ENCODE measurements at places on chromosomes 3 and 15.

DNA sequence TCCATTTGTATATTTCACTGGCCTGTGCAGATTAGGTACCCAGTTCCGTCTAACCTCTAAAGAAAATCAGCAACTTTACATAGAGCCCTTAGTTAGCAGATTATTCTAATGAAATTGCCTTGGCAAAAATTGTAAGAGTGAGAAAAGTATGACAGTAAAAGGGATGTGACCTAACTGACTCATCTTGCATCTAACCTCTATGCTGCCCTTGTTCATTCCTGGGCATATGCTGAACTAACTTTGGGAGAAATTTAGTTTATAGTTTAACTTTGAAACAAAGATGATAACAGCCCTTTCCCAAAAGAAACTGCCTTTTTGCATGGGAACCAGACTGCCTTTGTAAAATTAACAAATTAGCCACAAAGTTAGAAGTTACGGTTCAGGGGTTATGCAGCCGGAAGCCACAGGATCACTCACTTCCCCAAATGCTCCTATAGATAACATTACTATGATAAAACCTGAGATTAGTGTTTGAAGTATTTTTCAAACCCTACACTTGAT is 839.8 kb upstream of the ALCAM start:
- no peak for DNase-seq

GRCh38 chr3:128294999-128295468 is 141.8 kb downstream of the EEFSEC start:
- no peak for DNase-seq

DNA sequence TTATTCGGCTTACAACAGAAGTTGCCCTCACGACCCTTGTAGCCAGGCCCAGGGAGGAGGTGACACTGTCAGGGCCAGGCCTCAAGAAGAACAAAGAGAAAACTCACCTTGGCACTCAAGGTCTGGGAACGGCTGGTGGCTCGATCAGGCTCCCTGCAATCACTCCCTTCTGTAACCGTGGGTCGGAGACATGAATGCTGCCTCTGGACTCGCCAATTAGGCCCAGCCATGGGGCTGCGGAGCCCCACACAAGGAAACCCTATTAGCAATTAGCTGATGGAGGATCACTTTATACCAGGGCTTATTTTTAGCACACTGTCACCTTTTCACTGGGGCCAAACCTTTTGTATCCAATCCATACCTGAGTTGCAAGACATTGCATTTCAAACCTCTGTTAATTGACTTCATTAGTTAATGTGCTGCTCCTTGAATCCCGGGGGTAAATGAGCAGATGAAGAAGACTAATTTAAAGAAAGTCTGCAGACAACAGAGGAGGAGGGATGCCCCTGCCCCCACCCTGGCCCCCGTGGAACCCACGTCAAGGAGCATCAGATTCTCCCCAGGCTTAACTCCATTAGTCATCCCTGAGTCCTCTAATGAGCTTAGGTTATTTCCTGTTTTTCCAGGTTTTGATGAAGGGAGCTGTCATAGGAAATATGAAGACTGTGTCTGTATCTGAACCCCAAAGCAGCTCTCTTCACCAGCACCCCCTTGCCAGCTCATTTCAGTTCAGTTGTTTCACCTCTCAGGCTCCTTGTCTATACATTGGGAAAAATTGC is 255.3 kb downstream of the RORA start:
- DNase-seq, result no peak

GRCh38 chr3:15822281-15822680 is 24.5 kb upstream of the ANKRD28 start:
- no peak for DNase-seq

GRCh38 chr15:52626671-52627369 is 52.4 kb downstream of the ATOSA start:
- DNase-seq, result no peak

DNA sequence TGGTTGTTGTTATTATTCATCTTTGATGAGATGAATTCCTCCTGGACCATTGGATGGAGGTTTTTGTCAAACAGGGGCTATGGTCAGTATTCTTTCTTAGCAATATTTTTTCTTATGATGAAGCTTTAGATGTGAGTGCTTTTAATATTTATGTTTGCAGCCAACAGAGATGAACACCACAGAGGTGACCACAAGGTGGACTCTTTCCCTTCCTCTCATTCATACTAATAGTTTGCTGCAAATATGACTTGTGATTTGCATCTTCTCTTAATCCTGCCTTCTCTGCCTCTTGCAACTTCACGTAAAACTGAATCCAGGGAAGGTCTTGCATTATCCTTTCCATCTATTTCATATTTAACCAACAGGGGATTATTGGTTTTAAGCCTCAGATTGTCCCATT is 473.1 kb upstream of the UBE2E2 start:
- DNase-seq, result no peak

- no peak for DNase-seq
These were observed 843 bp upstream of the CD47 start for GRCh38 chr3:108091498-108092250.

DNA sequence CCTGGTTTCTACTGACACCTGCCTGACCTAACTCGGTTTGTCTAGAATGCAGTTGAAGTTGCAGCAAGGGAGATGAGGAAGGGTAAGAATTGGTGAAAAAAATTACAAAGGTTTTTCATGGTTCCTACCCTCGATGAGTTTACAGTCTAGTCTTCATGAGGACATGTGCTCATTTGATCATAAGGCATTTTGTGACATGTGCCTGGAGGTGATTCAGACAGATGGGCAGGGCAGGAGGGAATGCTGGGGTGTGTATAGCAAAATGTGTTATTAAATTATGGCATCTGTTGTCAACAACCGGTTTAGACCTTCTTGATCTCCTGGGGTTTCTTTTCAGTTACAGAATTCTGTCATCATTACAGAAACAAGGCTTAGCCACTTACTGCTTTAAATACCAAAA is 101.2 kb downstream of the CACNA1D start:
- no peak for DNase-seq

- no peak for DNase-seq
These were observed 855.7 kb upstream of the DPPA4 start for GRCh38 chr3:110193074-110193473.

DNA sequence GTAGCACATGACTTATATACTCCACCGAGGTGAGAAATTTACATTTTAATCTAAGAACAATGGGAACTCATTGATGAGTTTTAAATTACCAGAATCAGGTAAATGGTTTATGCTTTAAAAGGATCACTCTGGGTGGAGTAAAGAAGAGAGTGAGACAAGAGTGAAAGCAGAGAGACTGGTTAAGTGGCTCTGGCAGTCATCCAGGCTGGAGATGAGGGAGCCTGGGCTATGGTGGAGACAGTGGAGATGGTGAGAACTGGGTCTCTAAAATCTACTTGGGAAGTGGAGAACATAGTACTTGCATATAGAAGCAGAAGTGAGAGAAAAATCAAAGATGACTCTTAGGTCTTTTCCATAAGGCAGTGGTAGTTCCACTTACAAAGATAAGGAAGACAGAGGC is 37.1 kb upstream of the SLC25A36 start:
- no peak for DNase-seq

DNA sequence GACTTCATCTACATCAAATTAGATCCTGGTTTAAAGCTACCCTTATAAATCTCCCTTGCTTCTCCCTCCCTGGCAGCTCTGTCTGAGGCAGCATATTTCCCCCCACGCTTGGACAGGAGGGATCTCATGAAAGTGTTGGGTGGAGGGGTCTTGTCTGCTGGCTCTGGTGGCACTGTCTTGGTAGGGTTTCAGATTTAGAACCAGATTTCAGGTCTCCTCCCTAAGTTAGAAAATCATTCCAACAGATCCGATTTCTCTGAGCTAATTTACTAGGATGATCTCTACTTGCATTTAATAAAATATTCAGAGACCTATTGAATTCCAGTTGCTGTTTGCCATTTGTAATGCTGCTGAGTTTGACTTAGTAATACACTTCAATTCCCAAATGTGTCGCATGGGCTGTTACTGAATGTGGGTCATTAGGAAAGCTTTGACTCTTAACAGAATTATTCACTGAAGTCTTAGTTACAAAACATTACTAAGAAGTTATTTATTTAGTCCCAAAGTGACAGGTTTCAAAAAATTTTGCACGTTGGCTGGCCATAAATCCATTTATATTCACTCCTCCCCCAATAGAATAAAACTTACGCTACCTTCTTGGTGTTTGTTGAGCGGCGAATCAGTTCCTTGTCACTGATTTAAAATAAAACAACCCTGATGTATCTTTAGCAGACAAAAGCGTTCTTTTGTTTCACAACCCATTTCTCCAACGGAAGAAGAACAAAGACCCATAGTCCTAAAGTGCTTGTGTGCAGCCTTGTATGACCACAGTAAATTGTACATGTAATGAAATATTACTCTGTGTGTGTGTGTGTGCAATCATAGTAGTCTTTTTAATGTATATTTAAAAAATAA is 84.5 kb downstream of the TRAK1 start:
- no peak for DNase-seq

DNA sequence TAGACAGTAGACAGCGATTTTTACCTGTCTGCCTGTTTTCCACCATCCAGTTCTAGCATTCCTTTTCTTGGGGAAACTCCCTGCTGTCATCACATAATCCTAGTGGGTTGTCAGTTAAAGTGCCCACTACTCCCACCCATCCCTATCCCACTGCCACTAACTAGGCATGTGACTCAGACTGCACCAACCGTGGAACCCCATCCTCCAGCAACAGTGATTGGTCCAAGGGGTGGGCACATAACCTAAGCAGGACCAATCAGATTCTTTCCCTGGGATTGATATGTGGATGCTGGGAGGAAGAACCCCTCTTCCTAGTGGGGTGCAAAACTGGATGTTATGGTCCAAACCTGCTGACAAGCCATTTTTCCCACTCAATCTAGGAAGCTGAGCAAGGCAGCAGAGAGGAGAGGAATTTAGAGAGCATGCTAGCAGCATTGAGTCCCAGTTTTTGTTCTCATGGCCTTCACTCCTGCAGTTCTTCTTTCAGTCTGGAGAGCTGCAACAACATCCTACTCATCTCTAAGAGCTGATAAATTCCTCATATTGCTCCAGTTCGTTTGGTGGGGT is 3.9 kb upstream of the INSYN1 start:
- no peak for DNase-seq

- peak; percentile 40 for DNase-seq
These were observed 460 bp upstream of the ZMAT3 start for GRCh38 chr3:179072100-179072438.

GRCh38 chr3:114741066-114741465 is 406.0 kb downstream of the ZBTB20 start:
- no peak for DNase-seq

GRCh38 chr3:8669019-8669418 is 24.4 kb upstream of the SSUH2 start:
- no peak for DNase-seq

DNA sequence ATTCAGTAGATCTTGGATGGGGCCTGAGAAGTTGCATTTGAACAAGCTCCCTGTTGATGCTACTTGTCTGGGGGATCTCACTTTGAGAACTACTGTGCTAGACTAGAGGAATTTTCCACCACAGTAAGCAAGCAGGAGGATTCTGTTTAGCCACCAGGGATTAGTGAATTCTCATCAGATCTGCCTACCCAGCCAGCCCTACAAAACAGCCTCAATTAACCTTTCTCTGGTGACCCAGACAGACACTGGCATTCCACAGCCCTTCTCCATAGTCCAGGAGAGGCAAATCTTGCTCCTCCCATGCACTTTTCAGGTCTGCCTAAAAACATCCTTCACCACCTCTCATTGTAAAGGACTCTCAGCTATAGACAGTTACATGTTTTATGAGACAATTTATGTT is 16.7 kb upstream of the MYH15 start:
- DNase-seq, result no peak

DNA sequence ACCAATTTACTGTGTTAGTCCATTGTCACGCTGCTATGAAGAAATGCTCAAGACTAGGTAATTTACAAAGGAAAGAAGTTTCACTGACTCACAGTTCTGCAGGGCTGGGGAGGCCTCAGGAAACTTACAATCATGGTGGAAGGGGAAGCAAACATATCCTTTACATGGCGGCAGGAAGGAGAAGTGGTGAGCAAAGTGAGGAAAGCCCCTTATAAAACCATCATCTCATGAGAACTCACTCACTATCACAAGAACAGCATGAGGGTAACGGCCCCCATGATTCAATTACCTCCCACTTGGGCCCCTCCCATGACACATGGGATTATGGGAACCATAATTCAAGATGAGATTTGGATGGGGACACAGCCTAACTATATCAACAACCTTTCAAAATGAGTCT is 20.2 kb downstream of the USF3 start:
- DNase-seq, result no peak

- DNase-seq, result no peak
These were observed 133.7 kb downstream of the VGLL4 start for GRCh38 chr3:11510001-11510340.

DNA sequence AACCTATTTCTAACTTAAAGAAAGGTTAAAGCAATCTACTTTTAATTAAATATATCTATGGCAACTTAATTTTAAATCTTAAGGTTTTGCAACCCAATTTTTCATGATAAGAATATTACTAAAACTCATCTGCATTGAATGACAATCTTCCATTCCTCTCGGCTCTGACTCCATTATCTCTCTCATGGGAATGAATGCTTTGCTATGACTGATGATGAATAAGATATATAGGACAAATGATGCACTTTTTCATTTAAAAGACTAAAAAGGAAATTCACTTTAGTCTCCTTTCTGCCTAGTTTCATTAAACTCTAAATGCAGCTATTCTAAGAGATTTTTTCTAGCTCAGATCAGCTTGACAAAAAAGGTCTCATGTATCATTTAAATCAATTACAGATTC is 68.7 kb downstream of the GBE1 start:
- no peak for DNase-seq

GRCh38 chr15:70048578-70049514 is 48.9 kb downstream of the TLE3 start:
- no peak for DNase-seq

DNA sequence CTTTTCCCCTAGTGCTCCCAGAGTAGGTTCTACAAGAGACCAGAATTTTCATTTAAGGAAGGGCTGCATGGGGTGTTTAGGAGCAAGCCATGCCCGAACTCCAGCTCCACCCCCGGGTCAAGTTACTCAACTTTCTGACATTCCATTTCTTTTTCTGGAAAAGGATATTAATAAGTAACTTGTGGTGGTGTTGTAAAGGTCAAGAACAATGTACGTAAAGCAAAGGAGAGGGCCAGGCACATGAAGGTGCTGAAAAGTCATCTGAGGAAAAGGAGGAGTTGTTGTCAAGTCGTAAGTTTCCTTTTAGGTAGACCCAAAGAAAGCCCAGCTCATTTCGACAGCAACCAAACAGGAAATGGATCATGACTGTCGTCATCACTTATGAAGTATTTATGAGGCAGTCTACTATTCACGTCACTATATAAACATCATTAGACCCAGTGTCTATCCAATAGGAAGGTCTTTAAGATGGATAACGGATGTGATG is 319.6 kb upstream of the IL12A start:
- DNase-seq, result no peak

- no peak for DNase-seq
These were observed 17.4 kb upstream of the TMPRSS7 start for GRCh38 chr3:112017091-112017490.

- DNase-seq, result no peak
These were observed 1.1 kb downstream of the TM6SF1 start for GRCh38 chr15:83108266-83109219.

- DNase-seq, result no peak
These were observed 12.8 kb downstream of the RTP1 start for GRCh38 chr3:187210091-187210490.

Data from stimulated activated CD4-positive, alpha-beta T cell treated with anti-CD3 and anti-CD28 coated beads, TNF-alpha, amount 100 ng/mL, for 48 hours (primary cell).